NCI-H1436 (cell line): ENCODE measurements at places on chromosomes 12 and 14.
A peak's percentile ranks its signal among the peaks of the same experiment; 100 is the strongest.

- DNase-seq = no peak
Observed at GRCh38 chr12:3075315-3075714, 1.9 kb upstream of the TSPAN9 start.

GRCh38 chr12:95269892-95270291 is 52.3 kb downstream of the VEZT start:
- DNase-seq = no peak

DNA sequence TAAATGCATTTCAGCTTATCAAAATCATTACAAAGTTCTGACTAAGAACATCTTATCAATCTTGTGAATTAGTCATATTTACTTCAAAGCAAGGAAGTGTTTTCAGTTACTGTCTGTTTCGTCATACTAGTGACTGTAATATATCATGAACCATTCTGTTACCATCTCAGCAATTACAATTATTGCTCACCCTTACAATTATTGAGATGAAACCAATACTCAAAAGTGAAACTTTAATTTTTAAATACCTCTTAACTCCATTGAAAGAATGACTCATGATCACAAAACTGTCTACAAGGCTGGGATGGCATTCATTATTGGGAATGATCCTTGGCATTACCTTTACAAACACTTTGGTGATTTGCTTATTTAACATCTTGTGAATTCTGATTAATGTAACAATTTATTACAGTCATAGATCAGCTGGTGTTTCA is 90.3 kb downstream of the RPS6KA5 start:
- DNase-seq = no peak

- DNase-seq = no peak
Observed at GRCh38 chr14:34081101-34081575, 130.3 kb upstream of the EGLN3 start.

- no peak for DNase-seq
Observed at GRCh38 chr14:90870950-90871604, 54.8 kb upstream of the TTC7B start.

GRCh38 chr12:121090586-121091514 is 41.8 kb upstream of the P2RX7 start:
- no peak for DNase-seq

GRCh38 chr14:23063601-23064000 is 6.3 kb upstream of the CDH24 start:
- DNase-seq = no peak

DNA sequence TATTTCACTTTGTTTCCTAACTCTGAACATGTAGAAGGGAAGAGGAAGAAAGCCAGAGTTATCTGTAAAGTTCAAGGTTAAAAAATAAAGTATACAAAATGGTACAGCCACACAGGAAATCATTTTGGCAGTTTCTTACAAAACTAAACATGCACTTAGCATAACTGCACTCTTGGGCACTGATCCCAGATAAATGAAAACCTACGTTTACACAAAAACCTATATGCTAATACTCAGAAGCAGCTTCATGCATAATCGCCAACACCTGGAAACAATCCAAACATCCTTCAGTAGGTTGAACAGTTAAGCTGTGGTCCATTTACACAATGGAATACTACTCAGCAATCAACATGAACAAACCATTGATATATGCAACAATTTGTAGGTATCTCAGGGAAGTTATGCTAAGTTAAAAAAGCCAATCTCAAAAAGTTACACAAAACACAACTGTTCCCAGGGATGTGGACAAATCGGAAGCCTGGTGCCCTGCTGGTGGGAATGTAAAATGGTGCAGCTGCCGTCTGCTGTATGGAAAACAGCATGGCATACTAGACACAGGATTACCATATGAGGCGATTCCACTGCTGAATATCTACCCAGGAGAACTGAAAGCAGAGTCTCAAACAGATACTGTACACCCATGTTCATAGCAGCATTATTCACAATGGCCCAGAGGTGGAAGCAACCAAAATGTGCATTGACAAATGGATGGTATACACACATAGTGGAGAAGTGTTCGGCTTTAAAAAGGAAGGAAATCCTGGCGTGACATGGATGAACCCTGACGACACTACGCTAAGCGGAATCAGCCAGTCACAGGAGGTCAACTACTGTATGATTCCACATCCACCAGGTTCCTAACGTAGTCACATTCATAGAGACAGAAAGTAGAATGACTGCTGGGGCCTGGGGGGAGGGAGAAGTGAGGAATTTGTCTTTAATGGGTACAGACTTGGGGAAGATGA is 37.7 kb downstream of the NRDE2 start:
- no peak for DNase-seq

- DNase-seq = peak; percentile 27
Observed at GRCh38 chr14:63432228-63432627, 110.9 kb downstream of the PPP2R5E start.

DNA sequence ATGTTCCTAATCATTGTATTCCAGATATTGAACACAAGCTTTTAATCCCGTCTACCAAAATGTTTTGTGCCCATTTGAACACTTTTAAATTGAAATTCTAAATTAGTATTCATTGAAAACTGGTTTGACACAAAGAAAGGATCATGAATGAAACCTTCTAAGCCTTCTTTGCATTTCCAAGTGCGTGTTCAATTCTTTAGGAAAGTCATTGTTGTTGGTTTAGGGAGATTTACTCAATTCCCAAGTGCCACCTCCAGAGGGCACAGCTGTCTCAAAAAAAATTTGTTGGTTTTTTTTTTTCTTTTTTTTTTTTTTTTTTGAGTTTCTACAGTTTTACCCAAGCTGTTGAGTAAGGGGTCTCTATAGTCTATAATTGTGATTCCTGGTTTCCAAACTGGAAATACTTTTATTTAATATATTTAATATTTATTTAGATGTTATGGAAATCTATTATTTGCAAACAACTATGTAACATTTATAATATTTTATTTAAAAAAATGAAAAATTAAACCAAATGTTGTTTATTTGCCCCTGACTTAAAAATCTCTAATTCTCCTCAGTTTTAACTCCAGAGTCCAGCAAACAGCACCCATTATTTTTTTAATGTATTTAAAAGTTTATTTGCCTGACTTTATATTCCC is 79.9 kb downstream of the NEDD1 start:
- peak; percentile 51 for DNase-seq

DNA sequence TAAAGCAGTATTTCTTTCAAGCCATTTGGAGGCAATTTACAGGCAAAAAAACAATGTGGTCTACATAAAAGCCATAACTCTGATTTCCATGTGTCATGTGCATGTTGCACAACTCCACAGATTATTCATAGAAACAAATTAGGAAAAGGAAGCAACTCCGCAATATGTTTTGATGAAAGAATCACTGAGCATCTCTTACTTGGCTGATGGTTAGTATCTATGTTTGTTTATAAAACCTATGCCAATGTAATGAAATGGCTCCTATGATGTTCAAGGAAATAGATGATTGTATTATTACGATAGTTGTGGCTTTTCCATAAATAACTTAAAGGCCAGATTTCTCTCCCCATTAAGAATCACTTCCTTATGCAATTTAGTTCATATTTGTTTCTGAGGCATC is 373.7 kb downstream of the CCDC91 start:
- DNase-seq = no peak

GRCh38 chr12:57832966-57833365 is 13.6 kb downstream of the CTDSP2 start:
- no peak for DNase-seq

DNA sequence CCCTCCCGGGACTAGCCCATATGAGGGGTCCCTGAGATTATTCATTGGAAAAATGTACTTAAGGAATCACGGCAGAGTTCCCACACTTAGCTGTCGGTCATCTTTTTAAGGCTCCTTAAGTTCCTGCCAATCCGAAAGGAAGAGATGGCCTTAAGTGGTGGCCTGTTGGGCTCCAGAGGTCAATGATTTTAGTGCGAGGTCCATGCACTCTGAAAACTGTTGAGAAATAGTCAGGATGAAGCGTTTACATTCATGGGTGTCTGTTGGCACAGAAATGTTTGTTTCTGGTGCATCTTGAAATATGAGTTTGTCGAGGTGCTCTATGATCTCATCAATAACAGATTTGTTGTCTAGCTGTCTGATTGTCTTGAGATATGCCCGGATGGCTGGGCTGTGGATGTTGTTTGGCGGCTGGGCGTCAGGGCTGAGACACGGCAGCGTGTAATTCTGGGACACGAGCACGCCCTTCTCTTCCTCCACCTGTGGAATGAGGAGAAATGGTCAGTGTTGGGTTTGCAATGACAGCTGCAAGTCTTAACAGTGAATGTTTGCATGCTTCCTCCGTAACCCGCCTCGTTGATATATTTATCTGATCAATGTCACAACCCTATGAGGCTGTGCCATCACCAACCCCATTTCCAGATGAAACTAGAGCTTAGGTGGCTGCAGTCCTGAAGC is 1.6 kb downstream of the IL31 start:
- no peak for DNase-seq

GRCh38 chr12:91355150-91356006 is 172.8 kb upstream of the DCN start:
- DNase-seq = peak; percentile 29

DNA sequence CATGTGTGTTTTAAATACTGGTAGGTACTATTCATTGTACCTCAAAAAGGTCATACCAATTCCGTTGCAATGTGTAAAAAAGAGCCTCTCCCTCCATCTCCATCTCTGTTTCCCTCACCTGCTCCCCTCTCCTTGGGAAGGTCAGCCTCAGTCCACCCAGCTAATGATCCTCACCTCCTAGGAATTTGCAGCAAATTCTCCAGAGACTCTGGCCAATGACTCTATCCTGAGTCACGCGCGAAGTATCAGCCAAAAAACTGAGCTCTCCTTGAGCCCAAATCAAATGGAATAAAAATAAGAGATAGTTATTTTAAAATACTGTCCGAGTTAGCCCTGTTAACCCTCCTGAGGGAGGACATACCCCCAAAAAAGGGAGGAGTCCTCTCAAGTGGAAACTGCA is 148.4 kb downstream of the DPF3 start:
- no peak for DNase-seq

GRCh38 chr12:64090047-64090446 is 132.0 kb downstream of the KICS2 start:
- DNase-seq = no peak

GRCh38 chr12:114902665-114903064 is 218.7 kb upstream of the TBX3 start:
- peak; percentile 16 for DNase-seq

DNA sequence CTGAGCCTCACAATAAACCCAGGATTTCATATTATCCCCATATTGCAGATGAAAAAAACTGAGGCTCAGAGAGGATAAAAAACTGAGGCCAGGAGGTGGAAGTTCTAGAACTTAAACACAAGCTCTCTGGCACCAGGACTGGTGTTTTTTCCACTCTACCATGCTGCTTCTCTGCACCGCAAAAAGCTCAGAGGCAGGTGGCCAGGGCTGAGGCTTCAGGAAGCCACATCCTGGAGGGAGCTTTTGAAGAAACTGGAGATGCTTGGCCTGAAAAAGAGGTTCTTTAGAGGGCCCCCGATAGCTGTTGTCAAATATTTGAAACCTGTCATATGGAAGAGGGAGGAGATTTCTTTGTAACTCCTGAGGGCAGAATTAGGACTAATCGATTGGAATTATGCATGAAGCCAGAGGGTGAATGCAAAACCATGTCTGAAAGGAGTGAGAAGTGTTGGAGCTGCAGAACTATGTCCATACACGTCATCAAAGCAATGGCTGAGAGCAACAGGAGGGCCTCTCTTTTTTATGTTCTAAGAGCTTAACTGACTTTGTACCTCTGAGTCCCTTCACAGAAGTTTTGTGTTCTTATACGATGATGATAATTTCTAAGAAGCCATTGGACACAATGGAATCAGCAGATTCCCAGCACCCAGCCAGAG is 448.6 kb downstream of the FUT8 start:
- DNase-seq = no peak

- no peak for DNase-seq
Observed at GRCh38 chr14:87205811-87206210, 787.2 kb downstream of the GALC start.

DNA sequence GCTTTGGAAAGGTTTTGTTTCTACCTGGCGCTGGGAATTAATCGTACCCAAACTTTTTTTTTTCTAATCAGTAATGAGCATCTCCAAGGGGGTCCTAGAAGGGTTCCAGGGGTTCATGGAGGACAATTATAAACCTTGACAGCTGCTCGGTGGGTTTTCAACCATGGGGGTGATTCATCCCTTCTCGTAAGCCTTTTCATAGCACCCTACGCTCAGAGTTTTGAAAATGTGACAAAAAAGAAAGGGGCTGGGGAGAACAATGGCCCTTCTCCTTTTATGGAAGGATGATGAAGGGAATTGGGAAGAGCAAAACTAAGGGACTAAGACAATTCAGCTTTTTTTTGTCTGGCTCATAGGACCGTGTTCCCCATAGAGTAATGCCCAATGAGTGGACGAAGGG is 196.7 kb downstream of the ZFP36L1 start:
- no peak for DNase-seq

- no peak for DNase-seq
Observed at GRCh38 chr14:74637178-74637550, 25.1 kb upstream of the LTBP2 start.

DNA sequence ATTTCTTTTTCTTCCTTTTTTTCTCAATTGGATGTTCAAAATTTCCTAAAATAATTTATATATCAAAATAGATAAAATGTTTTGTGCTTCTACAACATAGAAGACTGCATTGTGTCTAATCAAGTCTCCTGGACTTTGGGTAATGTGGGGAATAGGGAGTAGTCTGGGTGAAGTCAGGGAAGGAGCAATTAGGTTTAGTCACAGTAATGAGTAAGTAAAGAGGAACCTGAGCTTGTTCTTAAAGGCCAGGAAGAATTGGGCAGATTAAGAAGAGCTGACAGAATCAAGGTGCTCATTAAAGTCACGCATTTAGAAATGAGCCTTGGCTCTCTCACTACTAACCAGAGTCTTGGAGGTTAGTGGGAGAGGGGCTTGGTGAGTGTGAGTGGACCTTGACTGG is 233.3 kb upstream of the SSTR1 start:
- DNase-seq = no peak

GRCh38 chr12:72082986-72083820 is 144.6 kb downstream of the TPH2 start:
- no peak for DNase-seq

DNA sequence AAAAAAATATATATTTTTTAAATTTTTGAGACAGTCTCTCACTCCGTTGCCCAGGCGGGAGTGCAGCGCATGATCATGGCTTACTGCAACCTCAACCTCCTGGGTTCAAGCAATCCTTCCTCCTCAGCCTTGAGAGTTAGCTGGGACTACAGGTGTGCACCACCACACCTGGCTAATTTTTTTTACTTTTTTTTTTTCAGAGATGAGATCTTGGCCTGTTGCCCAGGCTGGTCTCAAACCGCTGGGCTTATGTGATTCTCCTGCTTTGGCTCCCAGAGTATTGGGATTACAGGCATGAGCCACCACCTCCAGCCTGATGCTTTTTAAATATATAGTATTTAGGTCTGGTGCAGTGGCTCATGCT is 24.5 kb downstream of the MDM2 start:
- DNase-seq = no peak
